ENCODE measurements at places on chromosomes 1 and 21.

GRCh38 chr1:39754026-39754570, 15.4 kb downstream of the PPIE start:
- no peak for DNase-seq

- DNase-seq: no peak
These were observed 14.1 kb downstream of the INTS3 start for GRCh38 chr1:153741986-153742385.

DNA sequence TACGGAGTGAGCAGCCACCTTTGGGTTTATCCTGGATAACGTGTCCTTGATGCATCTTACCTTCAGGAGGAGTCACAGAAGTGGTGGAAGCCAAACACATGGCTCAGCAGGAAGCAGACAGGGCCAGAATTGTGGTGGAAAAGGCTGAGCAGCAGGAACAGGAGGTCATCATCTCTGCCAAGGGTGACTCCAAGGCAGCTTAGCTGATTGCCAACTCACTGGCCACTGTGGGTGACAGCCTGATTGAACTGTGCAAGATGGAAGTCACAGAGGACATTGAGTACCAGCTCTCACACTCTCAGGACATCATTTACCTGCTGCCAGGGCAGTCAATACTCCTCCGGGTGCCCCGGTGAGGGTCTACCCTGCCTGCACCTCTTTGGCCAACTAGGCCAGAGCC, 179.3 kb downstream of the FAF1 start:
- DNase-seq: no peak

DNA sequence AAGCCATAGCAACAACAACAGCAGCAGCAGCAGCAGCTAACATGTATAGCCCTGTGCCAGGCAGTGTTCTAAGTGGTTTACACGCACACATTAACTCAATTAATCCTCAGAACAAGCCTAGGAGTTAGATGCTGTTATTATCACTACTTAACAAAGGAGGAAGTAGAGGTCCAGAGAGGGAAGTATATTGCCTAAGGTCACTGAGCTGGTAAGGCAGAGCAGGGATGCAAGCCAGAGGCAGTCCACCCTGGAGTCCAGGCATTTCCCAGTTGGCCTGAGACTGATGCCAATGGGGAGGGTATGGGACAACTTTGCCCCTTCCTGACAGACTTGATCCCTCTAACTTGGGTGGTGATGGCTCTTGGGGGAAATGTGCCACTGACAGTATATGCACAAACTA, 6.8 kb downstream of the CDC14A start:
- no peak for DNase-seq

GRCh38 chr1:160733898-160734297, 5.1 kb upstream of the SLAMF7 start:
- no peak for DNase-seq

Data from cortex of kidney (tissue), 1 donor.